Stimulated activated CD4-positive, alpha-beta T cell treated with anti-CD3 and anti-CD28 coated beads, Interleukin-1b, Interleukin-23, amount 100 ng/mL, for 1 hour (primary cell): ENCODE measurements at places on chromosomes 5 and 9.
A peak's percentile ranks its signal among the peaks of the same experiment; 100 is the strongest.

DNA sequence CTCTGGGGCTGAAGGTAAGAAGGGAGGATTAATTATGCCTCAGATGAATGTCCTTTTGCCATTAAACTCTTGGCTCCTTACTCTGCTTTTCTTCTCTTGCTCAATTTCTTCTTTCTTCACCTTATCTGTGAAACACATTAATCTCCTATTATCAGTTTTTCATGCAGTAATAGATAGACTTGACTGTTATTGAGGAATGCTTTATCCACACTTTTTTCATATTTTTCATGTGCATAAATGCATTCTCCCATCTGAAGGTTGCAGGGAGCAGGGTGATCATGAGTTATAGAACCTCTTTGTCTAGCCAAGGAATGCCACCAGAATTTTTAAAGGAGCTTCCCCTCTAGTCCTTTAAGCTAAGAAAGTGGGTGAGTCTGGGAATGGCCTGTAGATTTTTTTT is 66.4 kb upstream of the CD180 start:
- DNase-seq: no peak

DNA sequence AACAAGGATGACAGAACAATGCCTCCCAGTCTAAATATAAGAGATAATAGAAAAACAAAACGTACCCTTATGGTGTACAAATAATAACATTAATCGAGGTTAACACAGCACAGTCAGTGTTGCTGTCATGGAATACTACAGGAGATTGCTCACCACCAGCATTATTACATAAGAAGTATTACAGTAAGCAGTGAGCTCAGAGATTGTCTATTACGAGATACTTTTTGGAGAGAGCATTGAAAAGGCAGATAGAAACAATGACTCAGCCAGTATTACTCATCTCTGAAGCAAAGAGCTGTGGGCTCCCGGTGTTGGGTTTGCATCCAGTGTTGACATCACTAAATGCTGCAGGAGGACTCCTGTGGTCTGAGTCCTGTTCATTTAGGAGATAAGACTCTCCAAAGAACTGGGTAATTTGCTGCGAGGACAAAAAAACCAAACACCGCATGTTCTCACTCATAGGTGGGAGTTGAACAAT is 191.9 kb upstream of the SEMA6A start:
- no peak for DNase-seq

DNA sequence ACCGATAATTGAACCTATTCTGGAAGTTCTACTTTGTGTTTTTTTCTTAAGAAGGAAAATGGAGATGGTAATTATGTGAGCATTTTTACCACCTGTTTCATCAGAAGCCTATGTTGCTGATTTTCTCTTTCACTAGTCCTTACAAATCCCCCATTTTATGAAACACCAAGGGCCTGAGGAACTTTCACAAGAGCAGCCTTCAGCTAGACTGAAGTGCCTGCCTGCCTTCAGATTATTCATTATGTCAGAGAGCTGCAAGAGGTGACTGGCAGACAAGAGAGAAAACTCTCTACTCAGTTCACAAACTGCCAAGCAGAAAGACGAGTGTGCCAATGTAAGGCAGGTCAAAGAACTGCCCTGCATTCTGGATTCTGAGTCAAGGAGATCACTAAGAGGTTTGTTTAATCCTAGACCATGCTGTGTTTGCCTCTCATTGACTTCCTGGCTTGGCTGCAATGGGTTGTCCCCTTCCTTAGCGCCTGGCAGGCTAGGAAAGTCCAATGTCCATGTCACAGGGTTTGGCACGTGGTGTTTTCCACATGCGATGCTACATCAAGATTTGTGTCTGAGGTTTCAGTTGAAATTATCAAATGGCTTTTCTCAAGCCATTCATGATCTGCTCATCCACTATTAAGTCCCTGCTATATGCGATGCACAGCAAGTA is 143.3 kb downstream of the CDC42SE2 start:
- DNase-seq: no peak

DNA sequence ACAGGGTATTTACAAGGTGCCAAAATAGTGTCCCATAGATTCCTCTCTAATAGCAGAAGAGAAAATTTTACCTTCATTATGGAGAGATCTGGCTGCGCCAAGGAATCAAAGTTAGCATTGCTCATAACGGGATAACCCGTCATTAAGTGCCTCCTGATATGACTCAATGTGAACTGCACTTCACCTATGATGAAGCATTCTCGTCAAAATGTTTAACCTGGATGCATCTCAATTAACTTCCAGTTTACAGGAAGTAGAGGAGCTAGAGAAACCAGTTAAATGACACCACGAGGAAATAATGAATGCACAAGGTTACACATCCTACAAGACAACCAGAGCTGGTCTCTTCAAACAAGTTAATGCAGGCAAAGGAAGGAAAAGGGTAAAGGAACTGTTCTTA is 17.2 kb downstream of the FBXW11 start:
- DNase-seq: no peak

DNA sequence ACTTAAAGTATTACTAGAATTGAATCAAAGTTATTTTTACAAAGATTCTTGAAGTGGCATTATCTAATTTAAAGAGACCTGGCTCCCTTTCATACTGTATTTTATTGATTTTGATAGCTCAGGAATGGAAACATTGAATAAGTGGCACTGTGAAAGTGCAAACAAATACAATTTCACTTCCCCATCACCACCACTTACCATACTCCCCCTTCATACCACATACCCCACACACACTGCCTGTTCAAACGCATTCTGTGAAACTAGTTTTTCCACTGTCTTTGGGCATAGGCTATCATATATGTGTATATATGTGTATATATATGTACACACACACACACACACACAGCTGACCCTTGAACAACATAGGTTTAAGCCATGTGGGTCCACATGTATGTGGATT is 62.1 kb upstream of the ATG10 start:
- DNase-seq: no peak

DNA sequence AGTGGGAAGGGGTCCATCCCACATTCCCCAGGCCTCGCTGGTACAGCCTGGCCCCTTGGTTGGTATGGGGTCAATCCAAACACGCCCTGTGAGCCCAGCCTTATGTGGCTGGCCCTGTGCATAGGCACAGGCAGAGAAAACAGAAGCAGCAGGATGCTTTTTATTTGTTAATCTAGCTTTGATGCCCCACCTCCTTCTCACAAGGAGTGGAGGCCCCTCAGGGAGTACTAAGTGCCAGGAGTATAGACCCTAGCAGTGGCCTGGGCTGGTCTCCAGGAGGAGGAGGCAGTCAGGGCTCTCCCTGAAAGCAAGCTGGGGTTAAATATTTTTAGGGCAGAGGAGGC is 14.6 kb upstream of the TCF7 start:
- DNase-seq: no peak

DNA sequence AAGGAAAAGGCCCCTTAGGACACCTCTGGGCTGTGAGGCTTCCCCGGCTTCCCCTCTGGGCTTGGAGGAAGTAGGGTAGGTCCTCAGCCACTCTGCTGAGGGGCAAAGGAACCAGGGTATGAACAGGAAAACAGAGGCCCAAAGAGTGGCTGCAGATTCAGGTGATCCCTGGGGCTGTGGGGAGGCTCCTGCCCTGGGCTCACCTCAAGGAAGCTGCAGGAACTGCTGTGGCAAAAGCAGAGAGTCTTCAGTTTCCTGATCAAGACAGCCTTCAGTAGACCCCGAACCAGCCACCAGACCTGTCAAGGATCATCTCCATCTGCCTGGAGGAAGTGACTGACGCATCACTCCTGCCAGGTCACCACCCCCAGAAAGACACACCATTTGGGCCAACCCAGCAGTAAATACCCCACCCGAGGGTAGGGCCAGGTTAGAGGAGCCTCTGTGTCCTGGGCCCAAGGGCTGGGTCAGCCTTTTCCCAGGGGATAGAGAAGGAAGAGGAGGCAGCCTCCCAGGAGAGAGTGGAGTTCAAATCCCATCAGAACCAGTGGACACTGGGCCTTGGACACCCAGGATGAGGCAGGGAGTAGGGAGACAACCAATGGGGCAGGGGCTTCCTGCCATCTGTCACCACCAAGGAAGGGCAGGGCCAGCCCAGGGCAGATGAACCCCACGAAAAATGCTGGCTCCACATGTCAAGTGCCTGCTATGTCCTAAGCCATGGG is 5.8 kb upstream of the ST6GALNAC6 start:
- peak; percentile 45 for DNase-seq
